ENCODE measurements at places on chromosomes 11 and 22.

- DNase-seq, result no peak
Observed at GRCh38 chr11:60867871-60868681, 734 bp downstream of the ZP1 start.

DNA sequence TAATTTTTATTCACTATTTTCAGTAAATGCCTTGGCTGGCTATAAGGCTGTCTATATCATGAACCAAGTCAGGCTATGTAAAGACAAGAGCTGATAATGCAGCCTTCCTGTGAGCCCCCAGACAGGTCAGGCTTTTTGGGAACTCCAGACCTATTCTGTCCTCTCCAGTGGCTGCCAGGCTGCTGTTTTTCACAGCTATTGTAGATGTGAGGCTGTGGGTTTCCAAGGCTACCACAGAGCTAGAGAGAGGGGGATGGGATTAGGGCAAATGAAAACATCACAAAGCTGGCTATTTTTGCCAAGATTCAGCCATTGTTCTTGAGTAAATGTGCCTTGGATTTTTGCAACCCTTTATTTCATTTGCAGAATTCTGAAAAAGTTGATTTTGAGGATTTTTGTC lies 55.7 kb upstream of the SORL1-AS1 start:
- DNase-seq, result no peak

- no peak for DNase-seq
Observed at GRCh38 chr22:49203859-49204598, 623.6 kb downstream of the BRD1 start.

DNA sequence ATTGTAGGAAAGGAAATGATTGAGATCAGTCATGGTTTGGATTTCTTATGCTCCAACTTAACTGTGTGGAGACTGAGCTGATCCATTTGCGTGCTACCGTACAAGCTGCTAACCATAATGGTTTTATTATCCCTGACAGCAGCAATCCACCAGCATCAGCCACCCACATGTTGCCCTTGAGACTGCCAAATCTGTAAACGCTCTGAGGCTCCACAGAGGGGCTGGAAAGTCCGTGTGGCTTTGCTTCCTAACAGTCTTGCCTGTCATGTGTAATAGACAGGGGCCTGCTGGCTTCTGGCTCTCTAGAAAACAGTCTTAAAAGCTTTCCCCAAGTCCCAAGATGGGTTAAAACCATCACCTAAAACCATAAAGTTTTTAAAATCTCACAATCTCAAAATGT lies 30.1 kb downstream of the ATG16L2 start:
- DNase-seq, result no peak

DNA sequence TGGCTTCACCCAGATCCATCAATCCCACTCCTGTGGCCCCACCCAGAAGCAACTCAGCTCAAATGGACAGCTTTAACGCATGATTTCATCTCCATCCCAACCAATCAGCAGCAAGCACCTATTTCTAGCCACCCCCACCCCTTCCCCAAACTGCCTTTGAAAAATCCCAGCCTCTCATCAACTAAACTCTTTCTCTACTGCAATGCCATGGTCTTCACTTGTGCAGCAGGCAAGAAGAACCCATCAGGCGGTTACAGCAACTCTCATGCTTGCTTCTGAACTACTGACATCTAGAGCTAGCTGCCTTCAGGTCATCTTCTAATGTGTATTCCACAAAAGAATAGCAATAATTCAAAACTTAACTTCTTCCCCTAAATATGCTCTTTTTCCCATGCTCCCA lies 42.1 kb upstream of the STK33 start:
- DNase-seq, result no peak

DNA sequence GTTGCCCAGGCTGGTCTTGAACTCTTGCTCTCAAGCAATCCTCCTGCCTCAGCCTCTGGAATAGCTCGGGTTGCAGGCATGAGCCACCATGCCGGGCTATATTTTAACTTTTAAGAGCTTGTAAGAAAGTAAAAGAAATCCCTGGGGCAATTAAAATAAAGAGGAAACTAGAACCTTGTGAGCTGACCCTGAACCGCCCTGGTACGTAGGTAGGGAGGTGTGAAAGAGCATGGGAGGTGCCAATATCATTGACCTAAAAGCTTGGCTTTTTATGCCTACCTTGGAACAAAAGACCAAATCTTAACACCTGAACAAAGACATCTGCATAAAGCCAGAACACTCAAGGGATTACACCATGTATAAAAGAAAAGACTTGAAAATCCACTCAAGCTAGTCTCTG lies 595.1 kb downstream of the SOX6 start:
- DNase-seq, result no peak

All from hematopoietic multipotent progenitor cell treated with erythropoietin and hydrocortisone succinate and interleukin-3 and kit ligand, for 8 days (in vitro differentiated cells).